ENCODE measurements at places on chromosomes 7 and 10.
A peak's percentile ranks its signal among the peaks of the same experiment; 100 is the strongest.

GRCh38 chr7:104958371-104958865, 55.6 kb upstream of the KMT2E start:
- DNase-seq = no peak

GRCh38 chr10:117736655-117737054, 194.1 kb downstream of the EMX2 start:
- no peak for DNase-seq

- no peak for DNase-seq
Measured at GRCh38 chr10:9289811-9290210, 1235.3 kb downstream of the GATA3 start.

GRCh38 chr10:17734432-17735080, 17.4 kb upstream of the TMEM236 start:
- DNase-seq = no peak

DNA sequence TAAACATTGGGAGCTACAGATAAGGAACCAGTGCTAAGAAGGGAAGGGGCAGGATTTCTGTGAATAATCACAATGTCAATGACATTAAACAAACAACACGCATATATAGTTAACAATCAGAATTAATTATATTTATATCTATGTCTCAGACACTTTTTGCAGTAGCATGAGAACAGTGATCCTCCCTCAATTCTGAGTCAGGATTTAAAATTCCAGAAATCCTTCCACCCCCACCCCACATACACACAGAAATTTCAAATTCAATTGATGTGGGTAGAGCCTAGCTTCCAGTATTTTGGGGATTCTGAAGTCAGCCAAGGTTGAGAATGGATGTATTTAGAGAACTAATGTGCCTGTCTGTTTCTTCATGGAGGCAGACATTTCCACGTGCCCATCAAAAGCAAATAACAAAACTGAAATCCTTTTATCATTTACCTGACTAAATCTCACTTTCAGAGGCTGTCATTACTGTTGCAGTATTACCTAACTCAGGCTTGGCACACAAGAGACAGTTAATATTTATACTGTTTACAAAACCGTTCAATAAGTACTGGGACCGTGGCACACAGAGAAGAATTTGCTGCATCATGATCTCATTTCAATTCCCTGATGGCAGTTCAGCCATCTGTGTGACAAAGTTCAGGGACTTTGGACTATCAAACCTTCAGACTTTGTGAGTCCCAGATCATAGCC, 116.6 kb upstream of the PALS2 start:
- no peak for DNase-seq

- DNase-seq = no peak
Measured at GRCh38 chr7:99030951-99031350, 113.0 kb downstream of the SMURF1 start.

GRCh38 chr10:74078037-74078436, 72.6 kb downstream of the AP3M1 start:
- peak; percentile 75 for DNase-seq

DNA sequence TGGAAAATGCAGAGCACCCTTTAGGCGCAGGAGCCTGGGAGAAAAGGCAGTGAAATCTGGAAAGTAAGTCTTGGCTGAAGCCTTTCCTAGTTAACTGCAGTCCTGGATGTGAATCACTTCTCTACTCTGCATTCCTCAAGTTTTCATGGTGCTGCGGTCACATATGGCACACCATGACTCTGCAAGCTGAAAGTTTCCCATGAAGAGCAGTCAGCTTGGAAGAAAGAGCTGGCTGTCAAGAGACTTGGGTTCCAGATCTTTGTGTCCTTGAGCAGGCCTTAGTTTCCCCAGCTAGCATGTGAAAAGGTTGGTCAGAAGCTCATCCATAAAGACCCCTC, 548.3 kb downstream of the SORCS3 start:
- DNase-seq = no peak

DNA sequence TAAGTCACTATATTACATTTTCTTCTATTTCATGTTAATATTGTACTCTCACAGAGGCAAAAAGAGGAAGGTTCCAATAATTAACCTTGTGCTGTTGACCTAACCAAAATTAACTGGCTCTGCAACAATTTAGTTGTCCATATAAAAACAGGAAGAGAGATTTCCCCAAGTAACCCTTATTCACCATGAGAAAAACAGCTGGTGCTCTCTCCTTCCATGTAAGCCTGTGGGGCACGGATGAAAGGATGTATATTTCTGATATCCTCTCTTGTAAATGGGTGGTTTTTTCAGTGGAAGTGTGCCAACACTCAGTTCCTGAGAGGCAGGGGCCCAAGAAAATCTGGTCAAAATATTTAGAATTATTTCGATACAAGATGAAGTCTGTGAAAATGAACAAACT, 358.1 kb downstream of the CRPPA start:
- DNase-seq = no peak

Measured in Kasumi-1 (cell line).